ENCODE measurements at places on chromosomes 5 and 9.

GRCh38 chr9:18068900-18069299, 405.1 kb upstream of the ADAMTSL1 start:
- DNase-seq, result peak; percentile 12

DNA sequence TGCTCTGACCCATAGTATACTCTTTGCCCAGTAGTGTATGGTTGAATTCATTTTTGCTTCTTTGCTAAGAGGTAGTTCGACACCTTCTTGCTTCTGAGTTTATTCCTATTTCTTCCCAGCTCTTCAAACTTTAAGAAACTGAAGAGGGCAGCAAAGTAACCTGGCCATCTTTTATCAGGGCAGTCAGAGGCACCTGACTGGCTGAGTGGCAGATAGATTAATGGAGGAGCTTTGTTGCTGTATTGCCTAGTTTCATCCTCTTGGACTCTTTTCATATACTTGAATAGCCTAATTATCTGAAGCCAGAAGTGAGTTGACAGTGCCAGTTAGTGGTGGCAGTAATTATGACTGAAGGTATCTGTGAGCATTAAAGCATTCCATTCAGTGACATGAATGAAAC, 82.5 kb downstream of the UHRF2 start:
- no peak for DNase-seq

DNA sequence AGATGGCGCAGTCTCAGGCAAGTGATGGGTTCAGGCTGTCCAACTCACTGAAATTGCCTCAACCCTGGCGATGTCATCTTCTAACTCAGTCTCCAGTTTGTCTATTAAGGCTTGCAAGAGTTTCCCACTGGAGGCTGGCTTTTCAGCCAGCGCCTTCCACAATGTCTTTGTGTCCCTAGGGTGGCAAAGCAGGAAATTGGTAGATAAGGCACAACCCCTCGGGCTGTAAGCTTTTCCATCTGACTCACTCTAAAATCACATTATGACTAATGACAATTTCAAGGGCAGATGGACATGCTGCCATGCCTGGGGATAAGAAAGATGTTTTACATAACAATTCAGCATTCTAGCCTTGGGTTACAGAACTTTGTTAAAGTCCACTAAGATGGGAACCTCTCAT, 61.9 kb downstream of the MROH2B start:
- no peak for DNase-seq

- peak; percentile 67 for DNase-seq
Measured at GRCh38 chr5:149731617-149732323, 1.7 kb downstream of the PPARGC1B start.

DNA sequence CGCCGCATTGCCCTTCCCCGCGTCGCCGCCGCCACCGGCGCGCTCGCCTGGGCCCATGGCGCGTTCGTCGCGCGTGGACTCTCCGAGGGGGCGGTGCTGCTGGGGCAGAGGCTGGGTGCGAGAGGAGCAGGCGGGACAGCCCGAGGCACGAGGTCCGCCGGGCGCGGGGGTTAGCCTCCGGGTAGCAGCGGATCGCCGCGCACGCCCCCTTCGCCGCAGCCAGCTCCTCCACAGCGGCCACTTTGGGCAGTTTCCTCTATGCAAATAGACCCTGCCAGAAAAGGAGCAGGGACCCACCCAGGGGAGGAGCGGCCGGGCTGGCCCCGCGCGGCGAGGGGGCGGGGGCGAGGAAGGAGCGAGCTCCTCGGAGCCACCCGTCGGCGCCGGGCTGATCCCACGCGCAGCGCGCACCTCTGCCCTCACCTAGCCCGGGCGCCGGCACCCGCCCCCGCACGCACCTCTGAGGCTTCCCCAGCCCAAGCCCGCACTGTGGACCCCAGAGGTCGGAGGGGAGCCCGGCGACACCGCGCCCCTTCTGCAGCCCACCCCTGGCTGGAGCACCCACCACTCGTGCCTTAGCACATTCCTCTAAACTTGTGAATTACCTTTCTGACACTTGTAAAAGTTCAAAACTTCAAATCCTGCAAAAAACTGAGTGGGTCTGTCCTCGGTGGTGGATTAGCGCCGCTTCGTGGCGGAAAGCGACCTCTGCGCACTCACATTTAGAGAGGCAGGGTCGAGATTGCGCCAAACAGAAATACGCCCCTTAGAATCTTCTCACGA, at the start of gene COL23A1:
Gene COL23A1 (minus strand): TSS at position 253 of the 783 bp plus-strand sequence.
- peak; percentile 54 for DNase-seq

DNA sequence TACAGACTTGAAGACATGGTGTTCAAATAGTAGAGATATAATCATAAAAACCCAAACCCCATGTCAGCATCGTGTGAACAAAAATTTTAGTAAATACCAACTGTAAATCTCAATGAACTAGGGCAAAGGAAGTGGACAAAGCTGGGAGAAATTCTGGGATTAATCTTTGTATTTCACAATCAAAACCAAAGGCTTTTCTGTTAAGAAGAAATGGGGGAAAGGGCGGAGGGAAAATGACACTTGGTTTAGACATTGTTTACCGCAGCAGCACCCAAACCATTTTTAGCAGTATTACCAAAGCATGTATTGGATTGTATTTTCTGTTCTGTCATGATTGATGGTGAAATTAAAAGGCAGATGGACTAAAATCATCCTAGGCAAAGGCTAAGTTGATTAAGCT, 134.2 kb upstream of the PRSS3 start:
- no peak for DNase-seq
